ENCODE measurements at places on chromosomes 7 and 10. TPM values are rescaled to one million over a fixed set of nuclear protein-coding genes. Genes with fewer than 3 reads are reported as not detected.

- H3K27ac ChIP-seq = no peak overlapping the region
- H3K4me1 ChIP-seq = no peaks in the 10 kb centered on the region
- no peak for DNase-seq
Observed at GRCh38 chr10:62250594-62251198, 17.9 kb downstream of the RTKN2 start.

The VAX1 gene
- not detected for total RNA-seq

The CYP2C8 gene
- 12.9 TPM for total RNA-seq

DNA sequence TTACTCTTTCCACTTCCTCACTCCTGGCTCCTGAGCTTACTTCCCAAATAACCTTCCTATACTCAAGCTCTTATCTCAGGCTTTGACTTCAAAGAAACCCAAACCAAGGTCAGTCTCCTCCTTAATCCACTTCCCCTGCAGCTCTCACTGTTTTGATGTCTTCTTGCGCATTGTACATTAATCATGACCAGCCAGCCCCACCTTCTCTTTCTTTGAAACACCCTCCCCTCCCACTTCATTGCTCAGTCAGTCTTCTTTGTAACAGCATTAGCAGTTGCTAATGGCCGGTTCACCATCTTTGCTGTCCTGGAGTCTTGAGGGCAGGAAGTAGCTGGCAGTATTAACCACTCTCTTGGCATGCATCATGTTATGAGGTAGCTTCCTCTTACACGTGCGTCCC lies 57.9 kb upstream of the CHCHD3 start:
- DNase-seq = no peak
- H3K4me3 ChIP-seq = no peak overlapping the region
- H3K36me3 ChIP-seq = no peaks in the 10 kb centered on the region
- no peaks in the 10 kb centered on the region for H3K4me1 ChIP-seq

The ADARB2 gene
- 12.2 TPM for total RNA-seq

DNA sequence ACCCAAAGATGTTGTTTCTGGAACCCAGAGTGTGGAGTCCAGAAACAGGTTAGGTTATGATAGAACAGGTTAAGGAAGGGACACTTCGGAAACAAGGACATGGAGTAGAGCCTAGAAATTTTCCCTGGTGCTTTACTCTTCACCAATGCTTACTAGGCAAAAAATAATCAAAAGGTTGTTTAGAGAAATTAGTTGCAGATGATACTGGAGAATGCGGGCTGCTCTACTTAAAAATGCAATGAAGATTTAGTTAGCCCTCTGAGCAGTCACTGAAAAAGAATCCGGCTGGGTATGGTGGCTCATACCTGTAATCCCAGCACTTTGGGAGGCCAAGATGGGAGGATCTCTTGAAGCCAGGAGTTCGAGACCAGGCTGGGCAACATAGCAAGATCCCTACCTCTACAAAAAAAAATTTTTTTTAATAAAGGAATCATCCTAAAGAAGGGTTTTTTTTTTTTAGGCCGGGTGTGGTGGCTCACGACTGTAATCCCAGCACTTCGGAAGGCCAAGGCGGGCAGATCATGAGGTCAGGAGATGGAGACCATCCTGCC lies 3.3 kb upstream of the UBE2H start:
- DNase-seq = no peak

GRCh38 chr7:106282390-106282789 lies 2.4 kb downstream of the NAMPT start:
- H3K4me1 ChIP-seq = peaks cover 39% of the 10 kb centered on the region
- no peak for DNase-seq
- no peak overlapping the region for H3K27ac ChIP-seq
- peak overlapping the region; percentile 6 for H3K4me3 ChIP-seq
- no peaks in the 10 kb centered on the region for H3K27me3 ChIP-seq

All from body of pancreas (tissue), 4 donors.